ENCODE measurements at places on chromosomes 1 and 21. TPM values are rescaled to one million over a fixed set of nuclear protein-coding genes. Genes with fewer than 3 reads are reported as not detected.

Gene AMY2A
- not detected for total RNA-seq

Gene FCRL5
- not detected for total RNA-seq

Gene SFN
- total RNA-seq: 0.12 TPM

Gene ARHGEF10L
- 20.8 TPM for total RNA-seq

Gene CD48
- total RNA-seq: under 0.01 TPM

Gene KRTAP19-3
- total RNA-seq: not detected

Gene A3GALT2
- not detected for total RNA-seq

Gene RGS13
- not detected for total RNA-seq

Gene DMRTA2
- 0.11 TPM for total RNA-seq

Gene FCER1A
- not detected for total RNA-seq

Gene SYNC
- 44.3 TPM for total RNA-seq

Gene RGS16
- 0.22 TPM for total RNA-seq

Gene MX1
- 19.6 TPM for total RNA-seq

Gene CFAP45
- 1.1 TPM for total RNA-seq

Gene CCDC190
- total RNA-seq: 0.11 TPM

Gene FCRL1
- total RNA-seq: not detected

Gene OR2M5
- not detected for total RNA-seq

Gene C1orf141
- total RNA-seq: not detected

Gene KRTAP24-1
- not detected for total RNA-seq

Gene TRABD2B
- not detected for total RNA-seq

Gene AADACL3
- not detected for total RNA-seq

Gene FMOD
- total RNA-seq: 0.33 TPM

Gene CSTB
- total RNA-seq: 8.7 TPM

Gene KCNT2
- 1.8 TPM for total RNA-seq

Gene RGSL1
- not detected for total RNA-seq

Gene PEX19
- 52.0 TPM for total RNA-seq

Gene TRIM17
- 0.33 TPM for total RNA-seq

Gene IER5
- 38.7 TPM for total RNA-seq

Gene CHIA
- total RNA-seq: not detected

Gene RGL1
- total RNA-seq: 18.0 TPM

Gene CD1D
- total RNA-seq: 0.25 TPM

Gene CDC42
- total RNA-seq: 340 TPM

Gene MPL
- not detected for total RNA-seq

Measured in uterine smooth muscle cell (primary cell).